Fibroblast of the aortic adventitia (primary cell): ENCODE measurements at places on chromosomes 6 and 20. TPM values are rescaled to one million over a fixed set of nuclear protein-coding genes. Genes with fewer than 3 reads are reported as not detected.

GHRH gene
- total RNA-seq, result not detected in 2 replicates

GTF2H4 gene
- 3.8 and 12.7 TPM in 2 replicates for total RNA-seq

LTB gene
- total RNA-seq, result not detected in 2 replicates

B3GALT4 gene
- 3.3 and 8.7 TPM in 2 replicates for total RNA-seq

RBPJL gene
- not detected in 2 replicates for total RNA-seq

VGLL2 gene
- not detected in 2 replicates for total RNA-seq

PKIB gene
- total RNA-seq, result 0.57 and 3.1 TPM in 2 replicates

FBXL4 gene
- total RNA-seq, result 14.7 and 23.6 TPM in 2 replicates

TPMT gene
- total RNA-seq, result 5.2 and 22.4 TPM in 2 replicates

COL12A1 gene
- total RNA-seq, result 139 and 342 TPM in 2 replicates

PLG gene
- total RNA-seq, result 2.9 TPM in 1 of 2 replicates, not detected in the other

CRIP3 gene
- not detected in 2 replicates for total RNA-seq

NOTCH4 gene
- 1.1 and 2.2 TPM in 2 replicates for total RNA-seq

NRN1 gene
- 0.65 TPM in 1 of 2 replicates, not detected in the other for total RNA-seq

RBM24 gene
- 0.65 and 1.9 TPM in 2 replicates for total RNA-seq

SCAF8 gene
- 23.6 and 47.6 TPM in 2 replicates for total RNA-seq

CLDN20 gene
- total RNA-seq, result not detected in 2 replicates

SLC22A2 gene
- total RNA-seq, result not detected in 2 replicates

ARG1 gene
- not detected in 2 replicates for total RNA-seq

GPR6 gene
- not detected in 2 replicates for total RNA-seq

COX4I2 gene
- total RNA-seq, result not detected in 2 replicates

GSTA3 gene
- not detected in 2 replicates for total RNA-seq

OOEP gene
- total RNA-seq, result not detected in 2 replicates

RNF144B gene
- total RNA-seq, result 0.54 and 1.2 TPM in 2 replicates

RBM12 gene
- total RNA-seq, result 49.0 and 65.4 TPM in 2 replicates

GPLD1 gene
- total RNA-seq, result 0.27 and 0.41 TPM in 2 replicates

C20orf141 gene
- not detected in 2 replicates for total RNA-seq

SLC35A1 gene
- total RNA-seq, result 15.8 and 17.1 TPM in 2 replicates

APCDD1L gene
- 1.6 and 20.8 TPM in 2 replicates for total RNA-seq

ATP6V1G2 gene
- total RNA-seq, result 3.8 and 6.7 TPM in 2 replicates

MEP1A gene
- total RNA-seq, result not detected in 2 replicates

MMUT gene
- total RNA-seq, result 27.1 and 27.4 TPM in 2 replicates

SDCBP2 gene
- total RNA-seq, result 1.4 and 2.3 TPM in 2 replicates

WTAP gene
- 71.9 and 103 TPM in 2 replicates for total RNA-seq

PRPF6 gene
- total RNA-seq, result 55.4 and 120 TPM in 2 replicates

OR2H1 gene
- not detected in 2 replicates for total RNA-seq

PROKR2 gene
- total RNA-seq, result not detected in 2 replicates

NNAT gene
- 0.36 and 2.8 TPM in 2 replicates for total RNA-seq

GMEB2 gene
- 3.4 and 7.4 TPM in 2 replicates for total RNA-seq

PLCB4 gene
- total RNA-seq, result 0.25 and 4.1 TPM in 2 replicates

EFHC1 gene
- 30.3 and 44.2 TPM in 2 replicates for total RNA-seq

SSTR4 gene
- total RNA-seq, result not detected in 2 replicates

OCSTAMP gene
- total RNA-seq, result not detected in 2 replicates

OR2J1 gene
- total RNA-seq, result not detected in 2 replicates

BHLHE23 gene
- total RNA-seq, result not detected in 2 replicates

DTD1 gene
- 66.1 and 69.8 TPM in 2 replicates for total RNA-seq

BLCAP gene
- total RNA-seq, result 35.9 and 47.3 TPM in 2 replicates

OTOR gene
- not detected in 2 replicates for total RNA-seq

ECT2L gene
- under 0.01 and 3.3 TPM in 2 replicates for total RNA-seq

PTPRT gene
- 0.72 TPM in 1 of 2 replicates, not detected in the other for total RNA-seq

SLC16A10 gene
- total RNA-seq, result not detected in 2 replicates

BPIFB2 gene
- not detected in 2 replicates for total RNA-seq

RIPOR3 gene
- 1.6 and 6.5 TPM in 2 replicates for total RNA-seq

MAFB gene
- total RNA-seq, result 1.5 and 42.8 TPM in 2 replicates
